ENCODE measurements at places on chromosomes 7 and 10.
A peak's percentile ranks its signal among the peaks of the same experiment; 100 is the strongest.

DNA sequence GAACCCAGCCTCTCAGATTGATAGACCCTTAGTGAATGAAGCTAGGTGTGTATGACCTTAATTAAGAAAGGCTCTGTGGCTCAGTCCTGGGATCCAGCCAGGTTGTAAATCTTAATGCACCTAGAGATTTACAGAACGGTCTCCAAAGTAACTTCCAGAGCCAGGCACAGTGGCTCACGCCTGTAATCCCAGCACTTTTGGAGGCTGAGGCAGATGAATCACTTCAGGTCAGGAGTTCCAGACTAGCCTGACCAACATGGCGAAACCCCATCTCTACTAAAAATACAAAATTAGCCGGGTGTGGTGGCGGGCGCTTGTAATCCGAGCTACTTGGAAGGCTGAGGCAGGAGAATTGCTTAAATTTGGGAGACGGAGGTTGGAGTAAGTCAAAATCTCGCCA, 24.3 kb downstream of the CALHM2 start:
- DNase-seq = no peak

- DNase-seq = no peak
Observed at GRCh38 chr10:99612167-99612831, 7.9 kb downstream of the SLC25A28 start.

DNA sequence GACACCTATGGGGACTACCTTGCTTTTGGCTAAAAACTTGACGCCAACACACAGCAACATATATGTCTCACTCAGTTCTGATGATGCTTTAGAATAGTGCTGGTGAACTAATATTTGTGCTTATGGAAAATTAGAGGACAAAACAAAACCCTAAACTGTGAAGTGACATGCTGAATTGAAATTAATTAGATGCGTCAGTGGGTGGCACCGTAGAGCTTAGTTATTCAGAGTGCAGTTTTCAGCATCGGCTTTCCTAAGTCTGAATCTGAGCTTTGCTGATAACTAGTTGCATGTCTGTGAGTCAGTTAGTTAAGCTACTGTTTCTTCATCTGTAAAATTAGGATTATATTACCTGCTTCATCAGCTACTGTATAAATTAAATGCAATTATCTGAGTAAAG, 245.0 kb upstream of the SORCS1 start:
- no peak for DNase-seq

DNA sequence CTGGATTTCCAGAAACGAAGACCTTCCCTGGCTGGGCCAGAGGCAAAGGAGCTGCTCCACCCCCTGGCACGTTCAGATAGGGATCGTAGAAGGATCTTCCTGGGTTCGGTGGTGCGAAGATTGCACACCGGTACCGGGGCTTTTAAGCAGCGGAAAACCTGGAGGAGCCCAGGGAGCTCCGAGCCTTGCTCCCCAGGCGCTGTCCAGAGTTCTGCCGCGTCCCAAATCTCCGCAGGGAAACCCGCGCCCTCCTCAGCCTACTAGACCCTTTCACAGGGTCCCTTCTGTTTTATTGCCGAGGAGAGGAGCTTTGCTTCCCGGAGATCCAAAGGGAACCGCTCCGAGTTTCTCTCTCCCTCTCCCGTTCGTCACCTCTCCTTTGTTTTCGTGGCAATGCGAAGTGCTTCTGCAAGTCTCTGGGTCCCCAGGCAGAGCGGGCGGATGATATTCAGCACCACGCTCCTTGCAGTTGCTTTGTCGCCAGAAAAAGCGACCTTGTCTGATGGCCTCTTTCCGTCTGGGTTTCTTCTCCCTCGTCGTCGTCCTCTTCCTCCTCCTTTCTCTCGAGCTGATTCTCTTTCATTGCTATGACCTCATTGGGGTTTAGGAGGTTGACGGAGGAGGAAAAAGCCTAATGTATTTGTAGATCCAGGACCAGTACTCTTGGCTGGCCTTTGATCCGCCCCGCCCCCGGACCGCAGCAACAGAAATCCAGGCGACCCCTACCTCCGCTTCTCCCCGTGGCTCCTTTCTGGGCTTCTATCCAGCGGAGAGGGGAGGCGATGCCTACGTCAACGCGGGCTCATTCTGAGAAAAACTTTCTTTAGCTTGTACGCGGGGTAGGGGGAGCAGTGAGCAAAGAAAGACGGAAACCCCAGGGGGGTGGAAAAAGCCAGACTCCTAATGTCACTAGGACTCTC, at the start of gene TMEM196:
TMEM196 (minus strand) TSS at position 777 of the 920 bp plus-strand sequence. CDS start 921 bp downstream, outside the sequence.
- DNase-seq = peak; percentile 45

- no peak for DNase-seq
Observed at GRCh38 chr10:44234483-44234875, 150.4 kb downstream of the CXCL12 start.

DNA sequence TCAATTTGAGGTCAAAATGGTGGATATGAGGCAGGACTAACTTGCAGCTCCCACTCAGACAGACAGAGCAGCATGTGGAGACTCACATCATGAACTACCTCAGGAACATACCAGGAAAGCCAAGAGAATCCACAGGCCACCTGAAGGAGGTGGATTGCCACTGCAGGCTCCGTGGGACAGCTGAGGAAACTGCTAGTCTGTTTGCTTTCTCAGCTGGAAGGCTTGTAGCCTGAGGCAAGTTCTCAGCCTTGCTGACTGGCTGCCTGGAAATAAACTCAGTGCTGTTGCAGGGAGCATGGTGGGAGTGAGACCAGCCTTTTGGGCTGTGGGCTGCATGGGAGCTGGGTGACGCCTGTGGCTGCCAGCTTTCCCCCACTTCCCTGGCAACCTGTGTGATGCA, 202.9 kb downstream of the ZNF248 start:
- DNase-seq = no peak

Data from dorsolateral prefrontal cortex (tissue), 122 donors.